Left ventricle myocardium inferior (tissue), 1 donor: ENCODE measurements at places on chromosomes 16 and 17.

- DNase-seq = no peak
Measured at GRCh38 chr16:15487336-15488284, 53.2 kb downstream of the BMERB1 start.

GRCh38 chr17:57751348-57751971 is 6.4 kb upstream of the CCDC182 start:
- no peak for DNase-seq

GRCh38 chr17:38588788-38589174 is 17.0 kb downstream of the SRCIN1 start:
- DNase-seq = no peak

- no peak for DNase-seq
Measured at GRCh38 chr17:31594416-31594815, 202.9 kb downstream of the RAB11FIP4 start.

GRCh38 chr16:58670177-58670576 is 14.4 kb downstream of the SLC38A7 start:
- no peak for DNase-seq

DNA sequence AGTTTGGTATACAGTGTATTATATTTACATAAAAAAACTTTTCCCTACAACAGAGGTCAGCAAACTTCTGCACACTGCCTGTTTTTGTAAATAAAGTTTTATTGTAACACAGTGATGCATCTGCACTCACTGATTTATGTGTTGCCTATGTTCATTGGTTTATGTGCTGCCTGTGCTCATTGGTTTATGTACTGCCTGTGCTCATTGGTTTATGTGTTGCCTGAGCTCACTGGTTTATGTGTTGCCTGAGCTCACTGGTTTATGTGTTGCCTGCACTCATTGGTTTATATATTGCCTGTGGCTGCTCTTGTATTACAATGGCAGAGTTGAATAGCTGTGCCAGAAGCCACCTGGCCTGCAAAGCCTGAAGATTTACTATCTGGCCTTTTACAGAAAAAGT is 81.6 kb downstream of the MYH11 start:
- no peak for DNase-seq

- DNase-seq = no peak
Measured at GRCh38 chr17:8747742-8748141, 3.1 kb upstream of the CCDC42 start.

DNA sequence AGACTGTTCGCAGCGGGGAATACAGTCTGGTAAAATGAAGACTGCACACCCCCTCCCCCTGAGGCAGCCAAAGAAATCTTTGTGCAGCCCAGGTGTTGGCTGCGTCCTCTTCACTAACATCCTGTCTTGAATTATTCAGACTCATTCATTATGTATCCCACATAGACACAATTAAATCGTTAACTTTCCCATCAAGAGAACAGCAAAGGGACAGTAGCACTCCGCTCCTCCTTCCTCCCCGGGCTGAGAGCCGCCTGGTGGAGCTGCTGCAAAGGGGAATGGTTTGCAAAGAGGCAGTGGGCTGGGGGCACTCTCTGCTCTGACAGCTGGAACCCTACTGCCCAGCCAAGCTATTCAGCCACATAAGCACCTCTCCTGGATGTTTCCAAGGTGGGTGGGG is 290.0 kb upstream of the SOX9 start:
- DNase-seq = no peak

DNA sequence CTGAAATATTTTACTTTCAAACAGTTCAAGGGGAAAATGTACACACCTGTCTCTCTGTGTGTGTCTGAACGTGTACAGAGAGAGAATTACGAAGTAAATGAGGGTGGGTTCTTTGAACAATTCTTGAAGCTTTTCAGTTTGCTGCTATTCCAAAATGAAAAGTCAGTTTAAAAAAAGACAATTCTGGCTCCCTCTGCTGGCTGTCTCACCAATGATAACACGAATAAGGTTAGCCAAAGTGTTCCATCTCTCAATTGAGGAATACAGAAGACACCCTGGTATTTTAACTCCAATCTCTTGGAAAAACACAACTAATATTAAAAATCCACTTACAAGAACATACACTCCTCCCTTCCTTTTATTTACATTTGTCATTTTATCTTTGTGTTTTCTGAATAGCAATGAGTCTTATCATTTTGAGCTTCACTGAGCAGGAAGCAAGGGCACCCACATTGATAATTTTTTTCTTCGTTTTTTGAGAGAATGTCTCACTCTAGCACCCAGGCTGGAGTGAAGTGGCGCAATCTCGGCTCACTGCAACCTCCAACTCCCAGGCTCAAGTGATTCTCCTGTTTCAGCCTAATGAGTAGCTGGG is 20.5 kb downstream of the EFTUD2 start:
- DNase-seq = no peak

DNA sequence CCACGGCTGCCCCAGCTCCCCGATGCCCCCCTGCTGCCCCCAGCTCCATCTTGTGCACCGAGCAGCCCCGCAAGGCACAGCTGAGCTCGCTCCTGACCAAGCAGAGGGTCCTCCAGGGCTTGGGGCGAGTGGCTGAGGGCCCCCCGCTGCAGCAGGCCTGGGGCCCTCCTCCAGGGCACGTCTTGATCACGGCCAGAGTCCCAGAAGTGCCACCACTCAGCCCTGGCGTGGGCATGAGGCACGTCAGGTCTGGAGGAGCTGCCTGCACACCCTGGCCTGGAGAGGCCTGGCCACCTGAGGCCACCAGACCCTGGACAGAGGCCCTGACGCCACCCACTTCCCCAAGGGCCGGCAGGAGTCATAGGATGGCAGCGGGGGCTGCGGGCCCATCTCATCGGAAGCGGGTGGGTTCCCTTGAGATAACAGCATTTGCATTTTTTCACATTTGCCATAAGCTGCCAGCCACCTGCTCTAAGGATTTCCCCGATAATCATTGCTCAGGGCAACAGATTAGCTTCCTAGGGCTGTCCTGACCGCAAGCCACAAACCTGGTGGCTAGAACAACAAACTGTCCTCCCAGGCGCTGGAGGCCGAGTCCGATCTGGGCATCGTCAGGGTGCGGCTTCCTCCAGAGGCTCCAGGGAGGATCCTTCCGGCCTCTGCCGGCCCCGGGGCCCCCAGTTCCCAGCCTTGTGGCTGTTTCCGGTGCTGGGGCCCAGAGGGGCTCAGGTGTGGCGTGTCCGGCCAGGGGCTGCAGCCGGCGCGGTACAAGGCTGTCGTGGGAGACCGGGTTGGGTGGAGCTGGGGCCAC is 23.9 kb upstream of the C1QTNF8 start:
- no peak for DNase-seq

DNA sequence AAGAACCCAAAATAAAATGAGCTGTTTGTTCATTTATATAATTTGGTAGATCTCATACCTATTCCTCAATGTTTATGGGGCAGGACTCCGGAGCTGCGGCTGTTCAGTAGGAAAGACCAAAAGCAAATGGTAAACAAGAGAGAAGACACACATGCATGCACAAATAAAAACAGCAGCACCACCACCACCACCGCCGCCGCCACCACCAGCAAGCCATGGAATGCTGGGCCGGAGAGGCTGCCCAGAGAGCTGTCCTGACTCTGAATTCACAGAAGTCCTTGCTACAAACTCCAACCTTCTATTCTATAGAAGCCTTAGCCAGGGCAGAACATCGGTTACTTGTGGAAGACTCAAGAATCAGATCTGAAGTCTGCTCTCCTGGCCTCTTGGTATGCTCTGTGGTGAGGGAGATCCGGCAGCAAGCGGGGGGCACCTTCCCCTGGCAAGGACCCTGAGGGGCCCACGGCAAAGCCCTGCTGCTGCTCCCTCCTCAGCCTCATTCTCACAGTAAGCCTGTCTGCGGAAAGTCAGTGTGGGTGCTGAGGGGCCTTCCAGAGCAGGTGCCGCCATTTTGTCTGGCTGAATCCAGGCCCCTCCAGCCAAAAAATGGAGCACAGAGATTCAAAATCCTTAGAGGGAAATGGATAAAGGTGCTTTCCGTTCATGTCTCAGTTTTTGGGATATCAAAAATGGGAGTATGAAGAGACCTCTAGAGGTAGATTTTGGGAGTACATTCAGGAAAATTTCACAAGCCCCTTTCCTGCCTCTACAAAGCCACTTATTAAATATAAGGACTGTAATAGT is 6.4 kb upstream of the FOXJ1 start:
- DNase-seq = no peak

- DNase-seq = no peak
Measured at GRCh38 chr16:89596061-89596689, 17.3 kb upstream of the DPEP1 start.

DNA sequence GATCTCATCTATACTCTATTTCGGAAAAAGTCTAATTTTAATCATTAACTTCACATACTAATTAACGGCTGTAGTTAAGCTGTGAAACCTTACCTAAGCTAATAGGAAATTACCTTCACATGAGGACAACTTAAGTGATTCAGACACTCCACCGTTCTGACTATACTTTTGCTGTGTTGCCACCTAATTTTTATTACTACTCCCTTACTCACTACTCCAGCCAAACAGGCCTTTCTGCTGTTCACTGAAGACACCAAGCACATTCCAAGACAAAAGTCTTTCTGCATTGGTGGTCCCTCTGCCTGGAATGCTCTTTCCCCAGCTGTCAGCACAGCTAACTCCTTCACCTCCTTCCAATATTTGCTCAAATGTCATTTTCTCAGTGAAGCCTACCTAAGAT is 1.3 kb downstream of the CMTR2 start:
- DNase-seq = no peak

DNA sequence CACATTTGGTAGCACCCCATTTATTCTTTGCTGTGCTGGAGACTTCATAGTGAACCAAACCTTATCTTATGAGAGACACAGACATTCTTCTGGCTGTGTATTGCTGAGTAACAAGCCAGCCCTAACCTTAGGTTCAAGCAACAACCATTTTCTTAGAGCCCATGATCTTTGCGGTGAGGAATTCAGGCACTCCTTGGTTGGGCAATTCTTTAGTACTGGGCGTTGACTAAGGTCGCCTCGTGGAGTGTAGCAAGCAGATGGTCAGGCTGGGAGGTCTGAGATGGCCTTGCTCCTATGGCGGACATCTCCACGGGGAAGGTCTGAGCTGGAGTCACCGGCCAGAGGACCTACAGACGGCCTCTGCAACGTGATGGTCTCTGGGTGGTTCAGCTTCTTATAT is 43.1 kb downstream of the ARSG start:
- DNase-seq = no peak

GRCh38 chr16:68451676-68452075 is 3.4 kb upstream of the SMPD3 start:
- no peak for DNase-seq

DNA sequence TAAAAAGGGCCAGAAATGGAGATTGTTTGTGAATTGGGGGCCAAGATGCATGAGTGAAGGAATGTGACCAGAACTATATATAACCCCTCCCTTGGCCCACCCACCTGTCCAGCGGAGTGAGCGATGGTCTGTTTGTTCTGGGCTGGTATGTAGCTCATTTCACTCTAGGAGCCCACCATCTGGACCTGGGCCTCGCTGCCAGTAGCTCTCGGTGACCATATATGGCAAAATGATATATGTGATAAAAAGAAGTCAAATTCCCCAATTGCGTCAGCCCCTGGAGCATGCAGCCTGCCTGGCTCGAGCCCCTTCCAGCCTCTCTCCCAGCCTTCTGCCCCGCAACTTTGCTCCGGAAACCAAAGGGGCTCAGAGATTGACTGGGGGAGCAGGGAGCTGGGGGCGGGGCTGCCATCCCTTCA is 47.3 kb downstream of the CCDC42 start:
- DNase-seq = no peak

DNA sequence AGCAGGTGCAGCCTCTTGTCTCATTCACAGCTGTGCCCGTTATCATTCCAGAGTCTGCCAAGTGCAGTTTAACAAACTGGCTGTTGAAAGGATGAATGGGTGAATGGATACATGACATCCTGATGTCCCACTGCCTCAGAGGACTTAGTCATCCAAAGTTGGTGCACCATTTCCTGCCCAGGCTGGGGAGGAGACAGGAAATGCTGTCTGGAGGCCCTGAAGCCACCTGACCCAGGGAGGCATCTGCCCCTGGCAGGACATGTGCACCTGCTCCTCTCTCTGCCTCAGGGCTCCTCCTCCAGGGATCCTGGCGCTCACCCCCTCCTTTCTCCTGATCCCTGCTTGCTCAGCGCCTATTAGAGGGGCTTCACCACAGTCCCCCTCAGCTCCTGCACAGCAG is 1.8 kb upstream of the CD300C start:
- DNase-seq = no peak

GRCh38 chr17:78826421-78826820 is 14.2 kb downstream of the USP36 start:
- DNase-seq = no peak

- no peak for DNase-seq
Measured at GRCh38 chr17:79311373-79311772, 236.7 kb downstream of the ENGASE start.

DNA sequence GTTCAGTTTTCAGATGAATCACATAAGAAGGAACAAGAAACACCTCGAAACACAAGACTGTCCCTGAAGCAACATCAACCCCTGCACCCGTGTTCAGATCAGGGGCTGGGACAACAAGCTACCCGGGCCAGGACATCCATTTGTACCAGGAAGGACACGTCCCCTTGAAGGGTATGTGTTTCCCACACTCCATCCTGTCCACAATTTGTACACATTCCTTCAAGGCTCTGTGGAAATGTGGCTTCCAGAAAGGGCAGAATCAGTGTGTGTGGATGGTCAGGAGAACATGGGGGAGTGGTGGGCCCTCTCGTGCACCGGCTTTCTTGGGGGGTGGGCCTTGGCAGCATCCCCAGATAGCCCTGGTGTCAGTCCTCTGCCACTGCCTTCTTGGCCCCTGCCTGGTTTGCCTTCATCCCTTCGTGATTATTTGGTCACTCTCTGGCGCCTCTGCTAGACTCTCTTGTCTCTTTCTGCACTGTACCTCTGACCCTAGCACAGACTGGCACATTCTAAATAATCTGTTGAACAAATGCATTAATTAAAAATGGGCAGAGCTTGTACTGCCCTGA is 10.3 kb downstream of the KIFC3 start:
- no peak for DNase-seq

DNA sequence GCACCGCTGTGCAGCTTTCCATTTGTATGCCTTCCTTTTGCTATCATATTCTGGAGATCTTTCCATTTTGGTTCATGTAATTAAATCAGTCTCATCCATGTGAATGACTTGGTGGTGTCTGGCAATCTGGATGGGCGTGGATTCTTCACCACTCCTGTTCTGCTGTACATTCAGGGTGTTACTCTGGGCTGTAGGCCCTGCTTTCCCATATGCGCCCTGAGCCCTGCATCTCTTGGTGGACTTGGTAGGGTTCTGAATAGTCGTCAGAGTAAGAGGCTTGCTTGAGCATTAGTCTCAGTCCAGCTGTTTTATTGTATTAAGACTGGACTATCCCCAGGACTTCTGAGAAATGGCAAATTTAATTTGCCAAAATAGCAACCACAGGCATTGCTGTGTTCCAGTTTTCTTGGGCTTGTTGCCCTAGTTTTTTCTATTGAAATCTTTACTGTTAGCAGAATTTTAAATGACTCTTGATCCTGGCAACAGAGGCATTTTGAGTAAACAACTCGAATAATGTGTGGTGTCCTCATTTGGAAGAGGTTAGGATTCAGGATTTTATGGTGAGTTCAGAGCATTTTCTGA is 14.9 kb downstream of the BANP start:
- DNase-seq = no peak

GRCh38 chr16:50616883-50617645 is 64.0 kb downstream of the SNX20 start:
- no peak for DNase-seq

- DNase-seq = no peak
Measured at GRCh38 chr16:51532551-51532950, 381.5 kb upstream of the SALL1 start.

GRCh38 chr16:84527532-84528269 is 23.2 kb upstream of the MEAK7 start:
- no peak for DNase-seq
